NCI-H1930 (cell line): ENCODE measurements at places on chromosomes 7 and 10.

DNA sequence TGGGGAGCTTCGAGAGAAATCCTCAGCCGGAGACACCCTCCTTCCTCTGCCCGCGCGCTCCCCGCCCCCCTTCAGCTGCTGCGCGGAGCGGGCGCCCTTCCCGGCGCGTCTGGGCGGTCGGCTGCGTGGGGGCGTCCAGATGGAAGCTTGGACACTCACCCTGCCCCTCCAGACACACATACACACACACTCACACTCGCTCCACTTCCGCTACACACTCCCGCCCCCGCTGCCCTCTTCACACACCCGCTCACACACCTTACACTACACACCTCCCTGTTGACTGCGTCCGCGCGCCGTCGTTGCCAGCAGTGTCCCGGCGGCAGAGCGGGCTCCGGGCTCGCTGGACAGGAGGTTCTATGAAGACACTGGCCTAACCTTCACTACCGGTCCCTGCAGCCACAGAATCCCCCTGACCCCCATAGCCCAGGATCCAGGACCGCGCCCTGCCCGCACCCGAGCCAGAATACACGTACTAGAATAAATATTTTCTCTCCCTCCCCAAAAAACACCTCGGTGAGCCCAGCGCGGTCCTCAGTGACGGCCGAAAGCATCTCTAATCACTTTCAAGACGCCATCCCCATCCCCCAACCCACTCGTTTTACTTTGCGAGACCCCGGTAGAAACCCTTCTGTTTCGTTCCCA, 1.1 kb upstream of the EGR2 start:
- no peak for DNase-seq

DNA sequence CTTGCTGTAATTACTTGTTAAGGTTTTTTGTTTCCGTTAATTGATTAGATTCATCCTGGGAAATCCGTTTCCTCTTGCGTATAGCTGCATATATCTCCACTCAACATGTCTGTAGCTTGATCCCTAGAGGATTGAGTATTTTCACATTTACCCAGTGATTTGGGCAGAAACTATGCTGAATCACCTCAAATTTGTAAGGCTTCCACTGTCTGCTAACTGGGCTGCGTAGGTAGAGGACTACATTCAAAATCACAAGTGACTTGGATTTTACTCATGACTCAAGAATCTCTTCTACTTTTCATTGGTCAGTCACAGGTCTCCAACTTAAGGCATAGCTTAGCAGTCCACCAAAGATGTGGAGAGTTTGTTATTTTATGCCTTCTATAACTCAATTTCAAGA, 141.8 kb downstream of the POLR1F start:
- DNase-seq = no peak

DNA sequence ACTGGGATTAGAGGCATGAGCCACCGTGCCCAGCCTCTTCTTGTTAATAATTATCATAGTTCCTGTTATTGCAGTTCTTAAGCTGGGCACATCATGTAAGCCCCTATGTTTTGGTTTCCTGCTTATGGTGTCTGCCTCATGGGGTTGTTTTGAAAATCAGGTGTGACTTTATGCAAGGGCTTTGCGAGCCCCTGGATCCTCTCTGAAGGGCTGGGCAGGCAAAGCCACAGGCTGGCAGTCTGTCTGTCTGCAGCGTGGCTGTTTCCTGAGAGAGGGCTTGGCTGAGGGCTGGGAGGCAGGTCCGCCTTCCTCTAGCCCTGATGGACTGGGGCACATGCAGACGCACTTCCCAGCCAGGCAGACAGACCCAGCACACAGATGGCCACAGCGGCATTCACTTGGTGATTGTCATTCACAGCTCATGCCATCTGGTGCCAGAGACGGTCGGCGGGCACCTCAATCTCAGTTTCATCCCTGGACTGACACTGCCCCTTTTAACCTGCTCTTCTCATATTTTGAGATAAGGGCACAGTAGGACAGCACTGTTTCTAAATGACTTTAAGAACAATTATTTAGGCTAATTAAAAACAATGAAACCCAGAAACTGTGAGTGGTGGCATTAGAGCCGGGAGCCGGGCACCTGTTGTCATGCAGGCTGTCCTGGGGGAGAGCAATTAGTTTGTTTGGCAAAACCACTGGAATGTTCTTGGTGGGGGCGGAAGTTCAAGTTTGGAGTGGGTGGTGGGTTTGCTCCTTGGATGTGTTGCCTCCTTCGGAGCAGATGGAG, 35.5 kb downstream of the RBM20 start:
- DNase-seq = no peak

DNA sequence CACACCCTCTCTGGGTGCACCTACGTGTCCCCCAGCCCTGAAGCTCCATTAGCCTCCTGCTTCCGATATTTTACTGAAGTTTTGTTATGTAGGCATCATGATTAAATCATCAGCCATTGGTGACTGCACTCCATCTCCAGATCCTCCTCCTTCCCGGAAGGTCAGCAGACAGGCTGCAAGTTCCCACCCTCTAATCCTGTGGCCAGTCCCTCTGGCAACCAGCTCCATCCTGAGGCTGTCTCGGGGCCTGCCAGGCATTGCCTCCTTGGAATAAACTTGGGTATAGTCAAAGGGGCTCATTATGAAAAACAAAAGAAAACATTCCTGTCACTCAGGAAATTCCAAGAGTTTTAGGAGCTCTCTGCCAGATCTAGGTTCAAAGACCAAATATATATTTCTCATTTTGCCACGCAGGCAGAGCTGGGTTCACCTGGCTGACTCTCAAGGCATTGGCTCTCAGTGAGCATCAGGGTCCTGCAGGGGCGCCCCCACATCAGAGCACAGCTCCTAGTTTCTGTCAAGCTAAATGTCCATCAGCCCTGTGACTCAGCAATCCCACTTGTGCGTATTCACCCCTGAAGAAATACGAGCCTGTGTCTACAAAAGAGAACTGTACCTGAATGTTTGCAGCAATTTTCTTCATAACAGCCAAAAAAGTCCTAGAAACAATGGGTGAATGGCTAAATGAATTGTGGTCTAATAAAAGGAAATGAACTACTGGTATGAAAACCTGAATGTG, 27.4 kb upstream of the TMEM72 start:
- DNase-seq = no peak

GRCh38 chr7:2864999-2865670, 21.0 kb upstream of the GNA12 start:
- no peak for DNase-seq

DNA sequence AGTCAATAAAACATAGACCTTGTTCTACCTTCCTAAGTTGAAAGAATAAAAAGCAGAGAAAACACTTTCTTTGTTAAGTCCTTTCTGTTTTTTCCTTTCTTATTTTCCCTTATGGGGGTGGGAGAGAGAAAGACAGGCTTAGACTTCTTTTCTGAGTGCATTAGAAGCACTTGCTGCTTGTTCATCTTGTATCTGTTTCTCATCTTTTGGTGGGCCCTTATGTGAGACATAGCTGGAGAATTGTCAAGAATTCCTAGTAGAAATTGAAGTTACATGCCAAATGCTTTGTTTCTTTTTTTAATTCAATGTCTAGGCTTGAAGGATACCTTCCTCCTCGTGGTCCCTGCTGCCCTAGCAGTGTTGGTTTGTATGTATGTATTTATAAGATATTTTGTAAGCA, 6.7 kb downstream of the EIF4EBP2 start:
- no peak for DNase-seq

DNA sequence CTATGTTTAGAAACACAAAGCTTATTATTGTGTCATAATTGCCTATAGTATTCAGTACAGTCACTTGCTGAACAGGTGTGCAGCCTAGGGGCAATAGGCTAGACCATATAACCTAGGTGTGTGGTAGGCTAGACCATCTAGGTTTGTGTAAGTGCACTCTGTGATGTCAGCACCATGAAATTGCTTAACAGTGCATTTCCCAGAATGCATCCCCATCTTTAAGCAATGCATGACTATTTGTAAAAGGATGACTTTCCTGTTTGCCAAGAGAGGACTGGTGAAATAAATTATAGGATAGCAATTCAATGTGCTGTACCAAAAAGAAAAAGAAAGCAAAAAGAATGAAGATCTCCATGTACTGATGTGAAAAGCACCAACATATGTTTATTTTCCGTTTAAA, 288.7 kb upstream of the AUTS2 start:
- DNase-seq = no peak

DNA sequence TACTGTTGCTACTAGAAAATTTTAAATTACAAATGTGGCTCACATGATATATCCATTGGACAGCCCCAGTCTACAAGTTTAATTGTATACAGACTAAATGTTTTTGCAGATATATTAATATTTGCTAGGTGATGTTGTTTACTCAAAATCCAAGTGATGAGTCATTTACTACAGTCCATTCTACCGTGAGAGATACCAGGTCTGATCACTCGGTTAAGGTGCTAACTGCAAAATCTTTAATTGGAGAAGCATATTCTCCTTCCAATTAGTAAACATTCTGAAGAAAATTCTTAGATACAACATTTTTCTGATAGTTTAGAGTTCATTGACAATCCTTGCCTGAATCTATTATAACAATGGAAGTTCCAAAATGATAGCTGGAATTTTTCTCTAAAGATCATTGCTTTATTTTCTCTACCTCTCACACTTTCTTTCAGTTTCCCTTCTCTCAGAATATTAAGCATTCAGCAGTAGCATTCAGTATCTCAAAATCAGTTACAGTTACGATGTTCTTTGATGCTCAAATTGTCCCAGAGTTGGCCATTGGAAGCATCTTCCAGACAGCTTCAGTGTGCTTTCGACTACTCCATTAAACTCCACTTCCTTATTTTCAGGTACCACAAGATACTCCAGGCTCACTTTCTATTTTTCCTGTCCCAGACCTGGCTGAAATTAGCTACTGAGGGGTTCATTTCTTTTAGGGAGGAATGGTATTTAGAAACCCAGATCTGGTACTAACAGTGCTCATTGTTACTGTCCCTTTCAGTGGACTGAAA, 2.3 kb downstream of the ABCB1 start:
- no peak for DNase-seq

- no peak for DNase-seq
These were observed 53.1 kb upstream of the CPXM2 start for GRCh38 chr10:123944661-123945060.

GRCh38 chr10:115777646-115778045, 495.4 kb downstream of the GFRA1 start:
- no peak for DNase-seq

- no peak for DNase-seq
These were observed 104.3 kb downstream of the CUL2 start for GRCh38 chr10:34985823-34986222.

DNA sequence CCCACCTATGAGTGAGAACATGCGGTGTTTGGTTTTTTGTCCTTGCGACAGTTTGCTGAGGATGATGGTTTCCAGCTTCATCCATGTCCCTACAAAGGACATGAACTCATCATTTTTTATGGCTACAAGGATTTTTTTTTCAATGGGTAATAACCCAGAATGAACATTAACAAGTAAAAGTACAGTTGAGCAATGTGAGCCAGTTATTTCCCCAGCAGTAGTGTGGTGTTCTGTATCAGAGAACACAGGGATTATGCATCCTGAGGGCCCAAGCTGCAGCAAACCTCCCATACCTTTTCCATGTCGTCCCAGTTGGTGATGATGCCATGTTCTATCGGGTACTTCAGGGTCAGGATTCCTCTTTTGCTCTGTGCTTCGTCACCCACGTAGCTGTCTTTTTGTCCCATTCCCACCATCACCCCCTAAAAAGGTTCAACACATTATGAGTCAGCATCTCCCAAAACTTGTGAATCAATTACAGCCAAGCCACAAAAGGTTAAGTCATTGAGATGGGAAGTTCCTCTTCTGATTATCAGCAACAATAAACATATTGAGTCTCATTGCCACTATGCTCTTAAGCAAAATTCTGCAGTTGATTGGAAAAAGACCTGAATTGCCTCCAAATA, 5.5 kb downstream of the ACTA2 start:
- no peak for DNase-seq

GRCh38 chr7:150358433-150358832, 10.2 kb upstream of the REPIN1 start:
- DNase-seq = no peak

DNA sequence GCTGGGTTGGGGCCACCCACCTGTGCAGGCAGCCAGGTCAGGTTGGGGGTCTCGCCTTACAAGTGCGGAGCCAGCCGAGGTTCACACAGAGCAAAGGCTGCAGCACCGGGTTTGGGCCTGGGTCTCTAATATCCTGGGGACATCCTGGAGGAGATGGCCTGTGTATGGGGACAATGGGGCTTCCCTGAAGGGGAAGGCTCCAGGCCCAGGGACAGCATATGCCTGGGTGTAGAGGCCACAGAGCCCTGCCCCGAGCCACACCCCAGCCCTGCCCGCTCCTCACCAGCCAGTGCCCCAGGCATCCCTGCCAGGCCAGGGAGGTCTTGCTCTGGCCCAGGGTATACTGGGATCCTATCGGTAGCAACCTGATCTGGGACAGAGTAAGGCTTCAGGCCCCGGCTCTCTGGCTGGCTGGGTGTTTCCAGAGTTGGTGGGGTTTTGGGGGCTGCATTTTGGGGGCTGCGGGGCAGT, 9.1 kb downstream of the TTYH3 start:
- no peak for DNase-seq

DNA sequence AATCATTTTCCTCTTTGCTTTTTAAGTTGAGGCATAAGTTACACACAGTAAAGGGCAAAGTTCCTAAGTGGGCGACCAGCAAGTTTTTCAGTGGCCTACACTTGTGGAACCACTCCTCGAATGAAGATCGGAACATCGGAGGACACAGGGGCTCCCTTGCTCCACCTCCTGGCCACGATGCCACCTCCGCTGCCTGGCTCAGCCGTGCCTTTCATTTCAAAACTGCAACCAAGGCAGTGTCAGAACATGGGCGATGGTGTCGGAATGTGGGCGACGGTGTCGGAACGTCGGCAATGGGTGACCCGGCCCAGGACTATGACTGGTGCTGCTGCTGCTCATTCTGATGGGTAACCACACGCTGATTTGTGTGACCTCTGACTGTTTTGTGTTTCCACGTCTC, 9.6 kb upstream of the VIPR2 start:
- DNase-seq = no peak

- DNase-seq = no peak
These were observed 30.9 kb downstream of the GRID2IP start for GRCh38 chr7:6520163-6520981.

DNA sequence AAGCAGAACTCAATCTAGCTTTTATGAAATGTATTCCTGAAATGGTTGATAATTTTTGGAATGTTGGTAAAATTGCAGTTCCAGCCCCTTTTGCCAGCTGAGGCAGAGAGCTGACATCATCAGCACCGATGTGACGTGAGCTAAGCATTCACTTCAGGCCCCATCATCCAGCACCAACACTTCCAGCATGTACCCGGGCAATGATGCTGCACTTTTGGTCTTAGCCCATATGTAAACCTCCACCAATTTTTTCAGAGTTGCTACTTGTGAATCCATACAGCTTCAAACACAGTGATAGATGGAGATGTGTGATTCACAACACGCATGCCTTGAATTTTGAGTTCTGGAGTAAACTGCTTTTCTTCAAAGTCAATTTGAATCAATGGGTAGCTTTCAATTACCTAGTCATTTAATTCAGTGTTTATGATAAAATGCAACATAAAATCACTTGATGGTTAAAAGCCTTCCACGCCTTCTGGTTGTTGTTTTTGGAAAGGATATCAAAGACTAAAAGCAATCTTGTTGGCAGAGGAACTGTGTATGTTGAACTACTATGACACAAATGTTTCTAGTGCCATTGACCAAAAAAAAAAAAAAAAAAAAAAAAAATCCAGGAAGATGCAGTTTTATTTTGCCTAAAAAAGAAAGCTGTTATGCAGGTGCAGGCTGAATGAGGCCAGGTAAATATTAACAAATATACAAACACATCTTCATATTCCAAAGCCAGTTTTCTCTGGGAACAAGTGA, 73.9 kb downstream of the NRP1 start:
- DNase-seq = no peak

- no peak for DNase-seq
These were observed 36.9 kb upstream of the FAM20C start for GRCh38 chr7:155469-155900.

GRCh38 chr10:110006358-110007160, 1.2 kb upstream of the ADD3 start:
- no peak for DNase-seq
